ENCODE measurements at places on chromosomes 16 and 17.

- no peak for DNase-seq
Measured at GRCh38 chr16:64410306-64410705, 711.6 kb downstream of the CDH11 start.

DNA sequence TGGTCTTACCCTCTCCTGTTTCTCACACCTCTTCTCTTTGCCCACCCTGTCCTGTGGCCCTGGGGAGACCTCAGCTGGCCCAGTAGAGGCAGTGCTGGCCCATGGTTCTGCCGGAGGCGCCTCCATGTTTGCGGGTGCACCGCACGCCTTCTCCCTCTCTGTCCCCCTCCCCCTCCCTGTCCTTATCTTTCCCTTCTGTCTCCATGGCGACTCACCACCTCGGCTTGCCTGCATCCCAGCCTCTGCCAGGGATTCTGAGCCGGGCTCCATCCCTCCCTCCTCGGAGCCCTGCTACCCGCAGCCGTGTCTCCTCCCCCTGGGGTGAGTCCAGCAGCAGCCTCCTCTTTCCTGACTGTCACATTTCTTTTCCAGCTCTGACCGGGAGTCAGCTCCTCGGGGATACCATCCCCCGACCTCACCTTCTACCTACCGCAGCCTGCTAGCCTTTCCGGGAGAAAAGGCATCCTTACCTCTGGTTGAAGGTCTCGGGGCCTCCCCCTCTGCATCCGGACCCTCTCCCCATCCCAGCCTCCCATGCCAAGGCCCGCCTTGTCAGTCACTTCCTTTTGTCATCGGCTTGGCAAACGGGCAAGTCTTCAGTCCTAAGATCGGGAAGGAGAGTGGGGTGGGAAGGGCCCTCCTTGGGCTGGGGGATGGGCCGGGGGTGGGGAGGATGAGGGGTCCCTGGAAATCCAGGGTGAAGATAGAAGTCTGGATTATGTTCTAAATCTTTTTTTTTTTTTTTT, at the start of gene RNF112:
TSS of gene RNF112 (plus strand) at position 358 of the 746 bp plus-strand sequence. CDS start at position 535, 177 bp downstream.
- DNase-seq = no peak

DNA sequence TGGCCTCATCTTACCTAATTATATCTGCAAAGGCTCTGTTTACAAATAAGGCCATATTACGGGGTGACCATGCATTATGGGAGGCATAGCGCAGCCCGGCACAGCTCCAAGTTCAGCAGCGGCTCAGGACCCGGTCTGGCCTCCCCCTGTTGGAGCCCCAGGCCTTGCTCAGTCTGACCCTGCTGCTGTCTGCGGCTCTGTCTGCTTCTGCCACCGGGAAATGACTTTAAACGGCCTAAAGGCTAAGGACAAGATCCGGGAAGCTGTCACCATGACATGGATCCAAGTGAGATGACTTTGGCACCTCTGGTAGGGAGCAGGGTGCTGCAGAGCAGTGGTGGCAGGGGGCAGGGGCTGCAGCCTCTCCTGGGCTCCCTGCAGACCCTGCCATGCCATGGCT, 140.6 kb upstream of the GSE1 start:
- DNase-seq = no peak

DNA sequence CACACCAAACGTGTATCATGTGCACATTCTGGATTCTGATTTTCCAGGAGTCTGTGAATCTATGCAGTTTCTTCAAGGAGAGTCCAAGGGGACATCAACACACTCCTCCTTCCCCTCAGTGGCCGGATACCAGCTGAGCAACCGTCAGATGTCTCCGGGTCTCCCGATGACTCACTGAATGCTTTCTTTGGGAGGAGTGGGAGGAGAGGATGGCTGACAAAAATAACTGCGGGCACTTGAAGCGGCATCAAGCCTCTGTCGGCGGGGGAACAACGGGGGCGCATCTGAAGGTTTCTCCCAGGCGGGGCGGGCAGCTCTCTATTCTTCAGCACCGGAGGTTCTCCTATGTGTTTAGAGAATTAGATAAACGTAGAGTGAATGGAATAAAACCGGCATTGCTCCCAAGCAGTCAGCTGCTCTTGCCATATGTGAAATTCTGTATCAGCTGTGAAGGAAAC, 24.6 kb upstream of the LRRC75A start:
- no peak for DNase-seq

DNA sequence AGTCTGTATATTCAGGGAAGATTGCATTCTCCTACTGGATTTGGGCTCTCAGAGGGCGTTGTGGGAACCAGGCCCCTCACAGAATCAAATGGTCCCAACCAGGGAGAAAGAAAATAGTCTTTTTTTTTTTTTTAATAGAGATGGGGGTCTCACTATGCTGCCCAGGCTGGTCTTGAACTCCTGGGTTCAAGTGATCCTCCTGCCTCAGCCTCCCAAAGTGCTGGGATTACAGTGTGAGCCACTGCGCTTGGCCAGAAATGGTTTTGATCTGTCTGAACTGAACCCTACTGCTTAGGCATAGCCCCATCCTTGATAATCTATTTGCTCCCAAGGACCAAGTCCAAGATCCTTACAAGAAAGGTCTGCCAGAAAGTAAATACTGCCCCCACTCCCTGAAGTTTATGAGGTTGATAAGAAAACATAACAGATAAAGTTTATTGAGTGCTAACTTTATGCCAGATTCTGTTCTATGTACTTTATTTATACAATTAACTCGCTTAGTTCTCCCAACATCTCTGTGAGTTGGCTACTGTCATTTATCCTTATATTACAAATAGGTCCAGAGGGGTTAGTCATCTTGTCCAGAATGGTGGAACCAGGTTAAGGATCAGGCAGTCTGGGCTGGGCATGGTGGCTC, 13.5 kb downstream of the G6PC1 start:
- no peak for DNase-seq

DNA sequence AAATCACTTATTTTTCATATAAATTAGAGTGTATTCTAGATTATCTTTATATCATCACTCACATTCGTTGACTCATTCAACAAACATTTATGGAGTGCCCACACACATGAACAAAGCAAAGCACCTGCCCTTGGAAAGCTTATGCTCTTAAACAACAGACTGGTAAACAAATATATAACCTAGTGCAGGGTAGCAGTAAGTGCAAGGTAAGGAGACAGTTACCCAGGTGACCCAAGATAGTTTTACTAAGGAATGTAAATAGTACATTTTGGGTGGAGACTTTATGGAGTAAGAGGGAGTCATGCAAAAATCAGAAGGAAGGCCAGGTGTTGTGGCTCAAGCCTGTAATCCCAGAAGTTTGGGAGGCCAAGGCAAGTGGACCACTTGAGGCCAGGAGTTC, 40.4 kb upstream of the HELZ start:
- no peak for DNase-seq

- DNase-seq = no peak
Measured at GRCh38 chr16:88719267-88719932, 13.1 kb downstream of the CTU2 start.

GRCh38 chr16:10519929-10520868, 60.2 kb downstream of the EMP2 start:
- no peak for DNase-seq

GRCh38 chr17:31573861-31574260, 182.4 kb downstream of the RAB11FIP4 start:
- no peak for DNase-seq

DNA sequence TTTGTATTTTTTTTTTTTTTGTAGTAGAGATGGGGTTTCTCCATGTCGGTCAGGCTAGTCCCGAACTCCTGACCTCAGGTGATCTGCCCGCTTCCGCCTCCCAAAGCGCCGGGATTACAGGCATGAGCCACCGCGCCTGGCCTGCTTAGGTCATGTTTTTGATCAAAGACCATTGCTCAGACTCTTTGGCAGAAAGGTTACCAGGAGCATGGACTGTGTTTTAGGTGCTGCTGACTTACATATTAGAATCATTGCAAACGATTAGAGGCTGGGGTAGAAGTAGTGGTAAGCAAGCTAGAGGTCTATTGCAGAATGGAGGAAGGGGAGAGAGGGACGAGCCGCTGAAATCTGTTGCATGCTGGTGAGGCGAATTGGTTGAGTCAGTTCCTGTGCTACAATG, 79.8 kb downstream of the TANGO6 start:
- DNase-seq = no peak

DNA sequence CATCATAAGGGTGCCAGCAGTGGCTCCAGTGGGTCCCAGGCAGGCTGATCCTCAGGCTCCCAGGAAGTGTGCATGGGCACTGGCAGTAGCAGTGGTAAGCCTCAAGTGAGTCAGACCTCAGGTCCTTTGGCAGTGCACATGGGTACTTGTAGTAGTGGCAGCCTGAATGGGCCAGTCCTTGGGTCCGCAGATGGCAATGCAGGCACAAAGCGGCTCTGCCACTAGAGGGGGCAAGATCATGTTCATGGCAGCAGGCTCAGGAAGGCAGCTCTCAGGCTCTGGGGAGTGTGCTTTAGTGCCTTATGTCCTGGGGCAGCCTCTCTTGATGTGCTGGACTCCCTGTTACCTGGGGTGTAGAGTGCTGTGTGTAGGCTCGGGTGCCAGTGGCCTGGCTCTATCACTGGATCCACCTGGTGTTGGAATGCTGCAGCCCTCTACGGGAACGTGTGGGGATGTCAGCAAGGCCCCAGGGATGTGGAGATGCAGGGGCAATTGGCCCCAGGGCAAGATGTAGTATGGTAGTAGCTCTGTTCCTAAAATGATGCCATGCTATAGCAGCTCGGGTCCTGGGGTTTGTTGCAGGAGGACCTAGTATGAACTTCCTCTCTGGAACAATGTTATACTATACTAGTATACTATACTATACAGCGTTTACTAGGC, 11.0 kb downstream of the ACSM3 start:
- peak; percentile 69 for DNase-seq

GRCh38 chr16:66483689-66484452, 56.8 kb downstream of the BEAN1 start:
- peak; percentile 83 for DNase-seq

GRCh38 chr16:53780051-53780450, 76.1 kb downstream of the FTO start:
- DNase-seq = no peak

GRCh38 chr17:16882243-16882925, 89.5 kb downstream of the TNFRSF13B start:
- no peak for DNase-seq

GRCh38 chr17:63631626-63632025, 9.4 kb downstream of the MAP3K3 start:
- DNase-seq = no peak

DNA sequence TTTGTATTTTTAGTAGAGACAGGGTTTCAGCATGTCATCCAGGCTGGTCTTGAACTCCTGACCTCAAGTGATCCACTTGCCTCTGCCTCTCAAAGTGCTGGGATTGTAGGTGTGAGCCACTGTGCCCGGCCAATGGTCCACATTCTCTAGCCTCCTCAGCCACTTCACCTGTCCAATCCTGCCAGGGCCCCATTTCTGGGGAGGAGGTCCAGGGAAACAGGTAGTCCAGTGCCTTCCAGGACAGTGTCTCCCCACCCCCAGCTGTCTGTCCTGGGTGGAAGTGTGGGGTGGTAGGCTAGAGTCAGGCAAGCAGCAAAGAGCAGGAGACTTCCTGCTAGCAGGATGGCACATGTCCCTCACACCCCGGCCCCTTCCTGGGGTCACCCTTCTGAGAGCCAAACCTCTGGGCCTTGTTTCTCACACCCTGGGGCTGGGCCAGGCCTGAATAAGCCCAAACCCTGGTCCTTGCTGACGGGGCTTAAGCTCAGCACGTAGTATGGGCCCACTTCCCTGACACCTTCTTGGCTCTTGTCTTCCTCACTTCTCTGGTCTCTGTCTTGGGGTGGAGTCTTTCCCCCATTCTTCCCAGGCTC, 5.0 kb downstream of the FHOD1 start:
- DNase-seq = no peak

DNA sequence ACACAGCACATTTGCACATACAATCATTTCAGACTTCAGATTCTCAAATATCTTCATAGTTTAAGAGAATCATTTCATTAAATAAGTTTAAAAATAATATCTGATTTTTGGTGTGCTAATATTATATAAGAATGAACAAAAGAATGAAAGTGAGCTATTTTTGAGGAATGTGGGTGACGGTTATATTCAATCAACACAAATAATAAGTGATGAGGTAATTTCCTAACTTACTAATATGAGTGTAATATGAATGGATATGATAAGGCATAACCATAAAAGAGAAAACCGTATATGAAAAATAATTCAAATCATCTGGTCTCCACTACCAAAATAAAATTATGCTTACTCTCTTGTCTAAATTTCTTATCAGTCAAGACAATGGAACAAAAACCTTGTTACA, 68.4 kb upstream of the NACA2 start:
- no peak for DNase-seq

- DNase-seq = no peak
Measured at GRCh38 chr17:64694207-64694606, 32.1 kb upstream of the SMURF2 start.

- DNase-seq = peak; percentile 69
Measured at GRCh38 chr17:77887464-77888241, 70.8 kb upstream of the TNRC6C start.

- DNase-seq = no peak
Measured at GRCh38 chr16:17454162-17454730, 16.5 kb downstream of the XYLT1 start.

DNA sequence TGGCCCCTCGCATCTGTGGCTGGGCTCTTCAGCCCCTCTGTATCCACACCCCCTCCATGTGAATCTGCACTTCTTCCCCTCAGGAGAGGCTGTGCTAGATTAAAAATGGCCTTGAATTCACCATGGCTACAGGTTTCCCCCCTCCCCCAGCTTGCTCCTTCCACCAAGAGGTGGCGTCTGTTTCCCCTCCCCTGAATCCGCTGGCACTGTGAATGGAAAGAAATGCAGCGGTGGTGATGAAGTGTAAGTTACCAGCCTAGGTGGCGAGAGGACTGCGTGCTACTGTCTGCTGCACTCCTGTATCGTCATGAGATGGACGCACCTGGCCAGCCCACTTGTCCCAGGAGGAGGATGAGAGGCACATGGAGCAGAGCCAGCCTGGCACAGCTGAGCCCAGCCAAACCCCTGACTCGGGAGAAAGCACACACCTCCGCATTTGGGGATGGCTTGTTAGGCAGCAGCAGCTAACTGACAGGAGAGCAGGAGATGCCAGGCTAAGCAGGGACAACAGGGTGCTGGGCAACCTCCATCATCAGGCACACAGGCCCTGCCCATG, 26.2 kb downstream of the TNFRSF13B start:
- no peak for DNase-seq

DNA sequence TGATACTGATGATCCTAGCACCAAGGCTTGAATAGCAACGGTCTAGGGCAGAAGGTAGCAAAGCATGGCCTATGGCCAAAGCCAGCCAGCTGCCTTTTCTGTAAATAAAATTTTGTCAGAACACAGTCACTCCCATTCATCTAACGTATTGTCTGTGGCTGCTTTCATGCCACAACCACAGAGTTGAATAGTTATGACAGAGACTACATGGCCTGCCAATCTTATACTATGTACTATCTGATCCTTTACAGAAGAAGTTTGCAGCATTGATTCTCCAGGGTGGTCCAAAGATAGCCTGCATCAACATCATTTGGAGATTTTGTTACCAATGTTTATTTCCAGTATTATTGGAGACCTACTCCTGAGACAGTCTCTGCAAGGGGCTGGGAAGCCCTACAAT, 19.9 kb upstream of the MMD start:
- DNase-seq = no peak

DNA sequence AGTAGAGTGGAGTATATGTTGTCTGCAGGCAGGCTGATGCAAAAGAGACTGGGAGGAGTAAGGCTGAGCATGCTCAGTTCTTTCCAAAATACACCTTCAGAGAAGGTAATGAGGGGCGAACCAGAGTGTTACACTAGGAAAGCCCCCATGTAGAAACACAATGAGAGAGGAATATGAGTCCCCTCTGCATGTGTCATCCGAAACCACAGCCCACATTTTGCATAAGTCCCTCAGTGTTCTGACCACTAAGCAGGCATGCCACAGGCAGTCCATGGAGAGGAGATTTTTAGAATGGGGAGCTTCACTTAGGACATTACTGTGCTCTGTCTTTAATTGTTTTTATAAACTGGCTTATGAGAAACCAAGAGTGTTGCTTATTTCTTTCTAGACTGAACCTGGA, 32.0 kb downstream of the SLC6A2 start:
- DNase-seq = no peak
